CD8-positive, alpha-beta memory T cell (primary cell): ENCODE measurements at places on chromosomes 3 and 15. TPM values are rescaled to one million over a fixed set of nuclear protein-coding genes. Genes with fewer than 3 reads are reported as not detected.

The PPM1L gene
- polyA plus RNA-seq, result 1.3 TPM

The IL17RB gene
- polyA plus RNA-seq, result 0.98 TPM

The KNG1 gene
- polyA plus RNA-seq, result not detected

The FOXB1 gene
- polyA plus RNA-seq, result 0.10 TPM

The CHRFAM7A gene
- polyA plus RNA-seq, result not detected

The CD276 gene
- polyA plus RNA-seq, result not detected

The PLA2G4E gene
- not detected for polyA plus RNA-seq

The CYP1A1 gene
- polyA plus RNA-seq, result 0.09 TPM

The RAB6B gene
- polyA plus RNA-seq, result 1.7 TPM

The CD96 gene
- 262 TPM for polyA plus RNA-seq

The GPR160 gene
- polyA plus RNA-seq, result 6.2 TPM
